ENCODE measurements at places on chromosomes 3 and 15. TPM values are rescaled to one million over a fixed set of nuclear protein-coding genes. Genes with fewer than 3 reads are reported as not detected.

DNA sequence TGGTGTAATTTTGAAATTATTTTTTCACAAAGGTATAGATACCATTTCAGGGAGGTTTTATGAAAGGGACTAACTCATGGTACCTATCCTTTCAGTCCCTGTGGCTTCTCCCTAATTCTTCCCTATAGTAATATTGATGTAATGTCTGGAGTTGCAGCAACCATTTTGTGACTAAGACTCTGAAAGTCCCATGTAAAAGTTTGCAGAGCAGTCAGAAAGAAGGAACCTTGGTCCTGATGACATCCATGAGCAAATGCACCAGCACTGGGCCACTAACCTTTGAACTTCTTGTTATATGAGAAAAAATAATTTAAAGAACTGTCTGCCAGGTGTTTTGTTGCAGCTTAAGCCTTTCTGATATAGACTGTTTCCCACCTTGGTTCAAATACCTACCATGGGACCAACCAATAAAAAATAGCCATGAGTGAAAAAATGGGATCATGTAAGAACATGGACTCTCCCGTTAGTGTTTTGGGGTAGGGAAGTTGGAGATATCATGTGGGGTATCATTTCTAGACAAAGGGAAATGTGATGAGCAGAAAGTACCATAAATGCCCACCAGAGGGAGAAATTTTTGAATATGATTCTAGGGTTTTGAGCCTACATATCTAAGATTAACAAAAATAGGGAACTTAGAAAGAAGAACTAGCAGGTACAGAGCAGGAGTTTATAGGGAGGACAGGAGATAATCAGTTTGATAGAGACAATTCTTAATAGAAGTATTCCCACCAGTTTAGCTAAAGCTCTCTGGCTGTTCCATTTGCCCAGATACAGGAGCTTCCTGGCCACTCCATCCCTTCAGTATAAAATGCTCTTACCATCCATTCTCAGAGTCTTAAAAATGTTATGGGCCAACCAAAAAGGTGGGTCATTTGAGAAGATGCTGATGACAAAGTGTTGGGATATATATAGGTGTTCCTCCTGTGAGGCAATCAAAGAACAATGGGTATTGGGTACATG, 3.4 kb upstream of the CPOX start:
- DNase-seq = no peak

DNA sequence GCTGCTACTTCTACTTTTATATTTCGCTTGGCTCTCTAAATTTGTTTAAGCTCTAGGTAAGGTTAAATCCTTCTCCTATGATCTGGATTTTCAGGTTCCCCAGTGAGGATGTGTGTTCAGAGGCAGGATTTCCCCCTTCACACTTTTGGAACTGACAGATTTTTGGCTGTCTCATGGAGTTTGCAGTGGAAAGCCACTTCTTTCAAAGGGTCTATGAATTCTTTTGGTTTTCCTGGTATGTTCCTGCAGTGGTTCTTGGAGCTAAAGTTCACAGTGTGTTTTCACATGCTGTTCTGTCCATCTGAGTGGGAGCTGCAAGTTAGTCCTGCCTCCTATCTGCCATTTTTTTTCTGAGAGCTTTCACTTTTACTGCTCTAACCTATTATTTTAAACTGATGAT, 21.6 kb upstream of the TIGIT start:
- no peak for DNase-seq

DNA sequence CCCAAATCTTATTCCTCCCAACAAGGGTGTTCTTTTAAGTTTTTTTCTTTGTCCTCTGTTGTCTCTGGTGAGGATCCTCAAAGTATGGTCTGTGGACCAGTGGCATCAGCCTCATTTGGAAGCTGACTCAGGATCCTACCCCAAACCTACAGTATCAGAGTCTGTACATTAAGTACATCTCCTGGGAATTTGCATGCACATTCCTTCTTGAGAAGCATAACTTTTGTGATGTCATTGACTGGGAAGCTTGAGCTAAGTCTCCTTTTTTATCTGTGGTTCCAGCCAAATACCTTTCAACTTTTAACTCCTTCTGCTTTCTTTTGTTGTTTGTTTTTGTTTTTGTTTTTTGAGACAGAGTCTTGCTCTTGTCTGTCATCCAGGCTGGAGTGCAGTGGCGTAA, 40.5 kb downstream of the ARMC8 start:
- DNase-seq = no peak

- no peak for DNase-seq
These were observed 7.0 kb downstream of the HDGFL3 start for GRCh38 chr15:83200589-83200988.

- DNase-seq = no peak
These were observed 312.3 kb upstream of the ONECUT1 start for GRCh38 chr15:53102483-53102882.

- DNase-seq = no peak
These were observed 177.8 kb upstream of the CDIN1 start for GRCh38 chr15:36401586-36401966.

DNA sequence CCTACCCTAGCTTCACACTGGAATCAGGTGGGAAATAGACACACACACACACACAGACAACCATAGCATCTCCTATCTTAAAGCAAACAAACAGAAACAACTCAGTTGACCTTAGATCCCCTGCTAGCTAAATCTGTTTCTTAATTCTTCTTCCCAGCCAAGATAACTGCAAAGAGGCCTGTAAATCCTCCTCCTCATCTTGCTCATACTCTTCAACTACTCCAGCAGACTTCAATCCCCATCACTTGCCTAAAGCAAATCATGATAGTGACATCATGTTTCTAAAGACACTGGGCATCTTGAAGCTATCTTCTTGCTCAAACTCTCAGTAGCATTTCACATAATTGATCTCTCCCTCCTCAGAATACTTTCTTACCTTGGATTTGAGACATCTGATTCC, 303.0 kb downstream of the RBMS3 start:
- no peak for DNase-seq

GATA2 gene
- 6.6 TPM for total RNA-seq

DNA sequence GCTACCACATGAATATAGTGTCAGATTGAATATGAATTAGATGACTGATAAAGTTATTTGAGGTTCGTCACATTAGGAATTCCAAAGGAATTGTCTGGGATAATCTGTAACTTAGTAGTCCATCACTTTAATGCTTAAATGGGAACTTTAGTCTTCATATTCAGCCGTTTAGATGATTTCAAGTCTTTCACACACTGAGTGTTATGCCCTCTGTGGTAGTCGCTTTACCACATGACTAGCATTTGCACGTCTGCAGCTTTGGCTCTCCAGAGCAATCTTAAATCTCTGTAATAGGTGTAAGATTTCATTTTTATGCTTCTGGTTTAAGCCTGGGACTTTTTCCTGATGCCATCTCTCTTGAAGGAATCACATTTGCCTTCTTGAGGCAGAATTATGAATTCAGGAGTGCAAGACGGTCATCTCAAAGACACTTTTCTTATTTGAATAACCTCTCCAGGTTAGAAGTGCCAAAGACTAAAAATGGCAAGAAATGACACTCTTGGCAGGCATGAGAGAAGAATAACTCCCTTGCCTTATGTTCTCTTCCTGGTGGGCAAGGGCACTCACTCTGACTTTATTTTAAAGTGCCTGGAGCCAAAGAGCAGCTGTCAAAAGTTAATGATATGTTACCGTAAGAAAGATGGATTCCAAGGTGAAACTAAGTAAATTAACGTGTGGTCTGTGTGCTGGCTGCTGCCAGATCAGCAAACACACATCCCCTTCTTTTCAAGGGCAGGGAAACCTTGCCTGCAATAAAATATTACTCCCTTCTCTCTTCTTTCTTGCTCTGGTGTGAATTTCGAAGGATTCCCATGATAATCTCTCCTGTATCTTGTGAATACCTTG, 153.3 kb downstream of the B3GALNT1 start:
- no peak for DNase-seq

DNA sequence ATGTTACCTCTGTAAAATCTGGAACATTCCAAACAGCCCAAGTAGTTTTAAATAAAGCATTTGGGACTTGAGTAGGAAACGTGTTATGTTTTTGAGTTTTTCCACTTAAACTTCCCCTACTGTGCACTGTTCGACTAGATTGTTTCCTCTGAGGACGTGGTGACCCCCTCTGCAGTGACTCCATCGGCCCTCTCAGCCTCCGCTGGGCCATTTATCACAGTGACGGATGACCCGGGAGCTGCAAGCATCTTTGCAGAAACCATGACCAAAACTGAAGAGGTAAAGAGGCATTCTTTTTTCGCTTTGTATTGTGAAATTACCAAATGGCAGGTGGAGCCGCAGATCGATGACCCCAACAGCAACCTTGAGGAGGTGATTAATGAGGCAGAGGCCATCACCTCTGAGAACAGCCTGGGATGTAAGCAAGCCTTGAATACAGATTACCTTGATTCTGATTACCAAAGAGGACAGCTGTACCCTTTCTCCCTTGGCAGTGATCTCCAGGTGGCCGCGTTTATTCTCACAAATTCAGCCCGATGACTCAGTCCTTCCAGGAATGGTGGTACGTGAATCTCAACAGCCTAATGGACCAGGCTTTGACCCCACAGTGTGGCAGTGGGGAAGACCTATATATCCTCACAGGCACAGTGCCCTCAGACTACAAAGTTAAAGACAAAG, 79.1 kb upstream of the FAN1 start:
- DNase-seq = no peak

GRCh38 chr3:108877901-108878300, 55.3 kb downstream of the TRAT1 start:
- no peak for DNase-seq

GRCh38 chr15:97115761-97116070, 785.2 kb downstream of the NR2F2 start:
- DNase-seq = no peak

SEMA6D gene
- total RNA-seq = 3.0 TPM

GRCh38 chr3:181354140-181354539, 357.6 kb upstream of the SOX2 start:
- no peak for DNase-seq

GOLGA6B gene
- not detected for total RNA-seq

DNA sequence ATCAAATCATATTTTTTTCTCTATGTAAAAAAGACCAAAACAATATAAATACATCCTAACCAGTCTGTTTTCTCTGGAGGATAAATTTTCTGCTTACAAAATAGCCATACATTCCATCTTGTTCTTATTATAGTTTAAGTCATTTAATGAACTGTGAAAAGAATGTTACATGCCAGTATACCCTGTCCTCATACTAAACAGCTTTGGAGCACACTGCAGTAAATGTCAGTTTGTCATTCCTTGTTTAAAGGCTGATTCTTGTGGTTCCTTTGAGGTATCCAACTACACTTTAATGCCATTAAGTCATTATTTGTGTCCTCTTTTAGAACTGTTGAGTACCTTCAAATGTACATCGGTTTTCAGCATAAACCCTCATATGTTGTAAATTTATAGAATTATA, 52.7 kb upstream of the DCBLD2 start:
- no peak for DNase-seq
